ENCODE measurements at places on chromosomes 7 and 10. TPM values are rescaled to one million over a fixed set of nuclear protein-coding genes. Genes with fewer than 3 reads are reported as not detected.

Gene CRTAC1
- total RNA-seq, result 11.2 TPM

DNA sequence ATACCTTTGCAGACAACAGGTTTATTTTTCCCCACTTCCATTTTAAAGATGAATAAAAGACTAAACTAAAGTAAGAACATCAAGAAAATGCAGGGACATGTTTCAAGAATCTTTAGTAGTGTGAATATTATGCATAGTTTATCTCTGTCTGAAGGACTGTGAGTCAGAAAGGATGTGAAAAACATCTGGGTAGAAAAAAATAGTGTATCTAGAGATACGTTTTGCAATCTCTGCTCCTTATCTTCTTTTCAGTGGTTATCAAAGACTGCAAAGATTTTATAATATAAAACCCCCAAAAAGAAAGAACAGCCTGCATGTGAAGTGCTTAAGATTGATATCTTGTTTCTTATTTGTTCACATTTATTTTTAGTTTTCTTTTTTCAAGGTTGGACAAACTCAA lies 101.9 kb upstream of the ARHGAP21 start:
- no peak for DNase-seq

GRCh38 chr7:117759950-117760640 lies 113.1 kb downstream of the CTTNBP2 start:
- no peak for DNase-seq

DNA sequence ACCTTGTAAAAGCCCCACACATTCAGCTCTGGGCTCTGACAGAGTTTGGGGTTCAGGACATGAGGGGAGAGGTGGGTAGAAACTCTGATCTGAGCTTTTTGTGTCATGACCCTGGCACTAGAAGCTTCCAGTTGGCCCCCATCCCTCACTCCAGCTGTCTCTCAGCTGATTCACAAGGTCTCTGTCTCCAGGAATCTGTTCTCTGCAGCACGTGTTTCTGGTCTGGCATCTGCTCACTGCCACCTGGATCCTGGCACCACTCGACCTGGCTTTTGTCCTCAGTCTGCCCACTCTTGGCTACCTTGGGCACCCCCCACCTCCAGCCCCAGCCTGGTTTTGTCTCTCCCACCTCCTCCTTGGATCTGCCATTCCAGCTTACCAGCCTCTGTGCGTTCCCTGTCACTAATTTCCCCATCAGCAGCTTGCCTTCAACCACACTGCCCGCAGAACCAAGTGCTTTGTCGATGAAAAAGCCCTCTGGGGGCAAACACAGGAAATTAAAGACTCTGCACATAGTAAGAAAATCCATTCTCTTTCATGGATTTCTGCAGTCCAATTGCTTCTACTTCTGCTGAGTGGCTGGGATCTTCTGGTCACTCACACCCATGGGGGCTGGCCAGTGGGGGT lies 18.3 kb upstream of the ADCYAP1R1 start:
- DNase-seq, result no peak

DNA sequence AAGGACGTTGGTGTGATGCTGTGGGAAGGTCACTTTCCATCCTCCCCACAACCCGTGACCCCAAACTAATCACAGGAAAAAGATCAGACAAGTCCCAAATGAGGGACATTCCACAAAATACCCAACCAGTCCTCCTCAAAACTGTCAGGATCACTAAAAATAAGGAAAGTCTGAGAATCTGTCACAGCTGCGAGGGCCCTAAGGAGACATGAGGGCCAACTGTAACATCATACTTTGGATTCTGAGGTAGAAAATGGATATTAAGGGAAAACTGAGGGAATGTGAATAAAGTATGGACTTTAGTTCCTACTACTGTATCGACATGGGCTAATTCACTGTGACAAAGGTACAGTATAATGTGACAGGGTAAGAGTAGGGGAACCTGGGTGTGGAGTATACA lies 85.1 kb upstream of the FAM20C start:
- no peak for DNase-seq

DNA sequence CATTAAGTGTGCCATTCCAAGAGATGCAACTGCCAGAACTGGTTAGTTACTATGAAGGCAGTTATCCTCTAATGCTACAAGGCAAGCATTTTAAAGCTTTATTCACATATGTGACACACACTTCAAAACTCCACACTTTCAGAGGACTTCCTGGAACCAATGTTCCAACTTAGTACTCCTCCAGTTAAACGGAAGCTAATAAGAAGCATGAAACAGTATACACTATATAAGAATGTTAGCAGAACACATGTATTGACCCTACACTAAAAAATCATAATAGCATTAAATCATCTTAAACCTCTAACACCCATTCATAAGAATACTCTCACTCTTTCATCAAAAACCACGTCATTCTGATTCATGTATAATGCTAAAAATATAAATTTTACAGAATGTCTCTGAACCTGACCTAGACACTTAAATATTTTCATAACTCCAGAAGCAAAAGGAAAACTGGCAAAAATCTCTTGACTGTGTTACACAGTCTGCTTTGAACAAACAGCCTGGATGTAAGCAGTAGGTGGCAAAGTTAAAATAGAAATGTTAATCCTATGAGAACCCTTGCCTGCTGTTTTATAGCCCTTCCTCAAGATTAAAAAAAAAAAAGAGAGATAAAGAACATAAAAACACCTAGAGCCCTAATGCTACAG lies 135.0 kb downstream of the SEMA3C start:
- no peak for DNase-seq

Gene ADARB2
- total RNA-seq, result 4.8 TPM

- DNase-seq, result no peak
Observed at GRCh38 chr7:128915271-128915819, 4.8 kb upstream of the KCP start.

Gene TRPV5
- 0.31 TPM for total RNA-seq

Gene KBTBD2
- total RNA-seq, result 113 TPM

Gene CDK14
- 123 TPM for total RNA-seq
